ENCODE measurements at places on chromosomes 12 and 14.
A peak's percentile ranks its signal among the peaks of the same experiment; 100 is the strongest.

DNA sequence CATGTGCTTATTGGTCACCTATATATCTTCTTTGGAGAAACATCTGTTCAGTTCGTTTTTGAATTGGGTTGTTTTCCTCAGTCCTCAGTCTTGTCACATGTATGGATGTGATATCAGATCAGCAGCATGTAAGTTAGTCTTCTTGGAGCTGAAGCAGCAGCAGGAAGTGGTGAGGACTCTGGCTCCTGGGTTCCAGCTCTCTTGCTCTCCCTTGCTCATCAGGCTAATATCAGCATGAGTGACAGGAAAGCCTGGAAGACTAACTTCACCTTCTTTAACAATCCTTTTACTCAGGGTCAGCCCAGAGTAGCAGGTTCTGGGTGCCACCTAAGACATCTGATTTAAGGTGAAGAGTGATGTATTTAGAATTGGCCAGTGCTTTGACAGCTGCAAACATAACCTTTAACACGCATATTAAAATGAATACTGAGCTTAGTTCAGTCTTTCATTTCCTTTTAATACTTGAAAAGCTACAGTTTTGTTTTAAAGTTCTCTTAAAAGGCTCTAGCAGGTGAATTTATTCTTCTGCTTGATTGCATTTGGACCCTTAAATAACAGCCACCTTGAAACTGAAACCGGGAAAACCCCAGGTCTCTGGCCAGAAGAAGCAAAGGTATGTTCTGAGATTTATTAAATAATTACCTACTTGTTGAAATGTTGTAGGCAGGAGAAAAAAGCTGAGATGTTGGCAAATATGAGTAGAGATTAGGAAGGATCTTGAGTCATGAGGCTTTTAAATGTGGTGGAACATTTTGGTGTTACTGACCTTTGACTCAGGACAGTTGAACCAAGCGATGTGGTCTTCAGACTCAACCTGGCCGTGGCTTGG, 54.3 kb downstream of the DRAM1 start:
- no peak for DNase-seq

DNA sequence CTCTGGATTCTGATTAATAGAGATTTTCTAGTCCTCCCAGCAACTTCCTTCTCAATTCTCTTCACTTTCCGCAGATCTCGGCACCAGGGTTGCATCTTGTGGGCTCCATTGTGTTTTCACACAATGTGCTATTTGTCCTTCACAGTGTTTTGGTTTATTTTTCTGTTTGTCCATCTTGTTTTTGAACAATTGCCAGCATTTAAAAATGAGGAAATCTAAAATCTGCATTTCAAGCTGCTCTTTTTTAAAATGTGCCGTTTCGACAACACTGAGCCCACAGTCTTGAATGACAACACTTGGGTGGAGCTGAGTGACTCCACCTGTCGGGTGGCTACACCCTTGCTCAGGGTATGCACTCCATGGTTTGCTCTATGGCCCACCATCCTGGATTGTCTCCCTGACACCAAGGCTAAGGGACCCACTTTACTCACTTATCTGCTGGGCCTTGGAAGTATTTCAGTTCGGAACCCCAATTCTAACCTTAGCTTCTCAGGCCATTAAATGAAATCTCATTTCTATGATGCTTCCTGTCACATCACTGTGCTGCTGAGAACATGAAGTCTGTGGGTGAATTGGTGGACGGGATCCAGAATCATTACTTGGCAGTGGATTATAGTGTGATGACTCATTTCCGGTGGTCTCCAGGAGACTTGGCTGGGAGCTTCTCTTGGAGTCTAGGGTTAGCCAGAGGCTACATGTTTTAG, 3.4 kb upstream of the MYRFL start:
- DNase-seq, result peak; percentile 65

DNA sequence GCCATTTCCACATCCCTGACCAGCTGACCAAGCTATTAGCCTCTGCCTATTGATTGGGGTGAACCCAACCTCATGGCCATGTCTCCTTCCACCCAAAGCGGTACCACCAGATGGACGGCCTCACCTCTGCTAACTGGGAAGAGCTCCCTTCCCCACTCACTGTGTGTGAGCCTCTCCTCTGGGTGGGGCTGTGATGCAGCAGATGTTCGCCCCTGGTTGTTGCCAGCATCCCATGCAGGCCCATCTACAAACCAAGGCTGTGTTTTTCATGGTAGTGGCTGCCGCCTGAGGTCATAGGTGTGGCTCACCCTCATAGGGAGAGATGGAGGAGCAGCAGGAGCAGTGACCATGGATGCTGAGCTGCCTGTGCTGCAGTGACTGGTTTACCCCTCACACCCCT, 47.6 kb upstream of the RD3L start:
- no peak for DNase-seq

DNA sequence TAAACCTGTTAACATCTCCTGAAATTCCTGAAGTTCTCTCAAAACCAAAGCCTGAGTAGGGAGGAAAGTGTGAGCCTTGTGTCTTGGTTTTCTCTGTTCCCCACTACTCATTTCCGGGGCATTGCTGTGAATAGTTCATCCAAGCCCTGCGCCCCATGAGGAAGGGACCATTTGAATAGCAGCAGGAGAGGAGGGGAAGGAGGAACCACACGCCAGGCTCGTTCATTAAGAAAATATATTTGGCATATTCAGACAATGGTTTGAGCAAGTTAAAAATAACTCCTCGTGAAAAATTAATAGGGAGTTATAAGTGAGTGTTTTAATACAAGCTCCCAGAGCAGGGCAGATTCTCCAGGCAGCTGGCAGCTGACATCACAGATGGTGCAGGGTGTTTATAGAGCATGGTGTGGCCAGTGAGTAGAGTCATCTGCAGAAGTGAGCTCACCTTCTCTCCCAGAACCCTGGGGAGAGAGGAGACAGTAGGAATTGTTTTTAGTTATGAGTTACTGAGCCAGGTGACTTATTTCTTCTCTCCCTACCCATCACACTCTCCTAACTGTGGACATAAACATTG, 29.5 kb upstream of the CISTR start:
- no peak for DNase-seq

DNA sequence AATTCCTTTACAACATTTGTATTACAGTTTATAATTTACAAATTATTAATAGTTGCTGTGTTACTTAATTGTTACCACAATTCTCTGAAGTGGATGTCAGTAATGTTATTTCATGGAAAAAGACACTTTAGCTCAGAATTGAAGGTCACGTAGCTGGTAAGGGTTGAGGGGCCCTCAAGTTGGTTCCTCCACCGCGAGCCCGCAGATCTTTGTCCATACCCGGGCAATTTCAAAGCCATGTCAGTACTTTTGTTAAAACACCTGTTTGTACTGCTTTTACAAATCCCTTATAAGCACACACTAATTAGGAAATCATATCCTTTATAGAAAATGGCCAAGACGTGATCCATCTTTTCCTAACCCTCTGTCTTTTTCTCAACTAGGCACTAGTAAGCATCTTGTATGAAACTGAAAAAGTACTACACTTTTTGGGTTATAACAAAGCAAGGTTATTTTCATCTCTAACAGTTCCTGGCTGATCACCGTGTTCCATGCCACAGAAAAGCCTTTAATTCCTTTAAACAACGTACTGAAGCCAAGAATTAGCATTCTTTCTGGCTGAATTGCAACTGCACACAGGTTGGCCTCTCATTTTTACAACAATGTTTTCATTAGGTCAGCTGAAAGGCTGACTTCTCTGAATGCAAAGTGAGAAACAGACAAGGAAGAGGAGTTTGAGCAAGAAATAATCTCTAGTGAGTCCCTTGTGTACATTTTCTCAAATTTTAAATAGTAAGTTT, 76.1 kb downstream of the CNTN1 start:
- DNase-seq, result no peak

DNA sequence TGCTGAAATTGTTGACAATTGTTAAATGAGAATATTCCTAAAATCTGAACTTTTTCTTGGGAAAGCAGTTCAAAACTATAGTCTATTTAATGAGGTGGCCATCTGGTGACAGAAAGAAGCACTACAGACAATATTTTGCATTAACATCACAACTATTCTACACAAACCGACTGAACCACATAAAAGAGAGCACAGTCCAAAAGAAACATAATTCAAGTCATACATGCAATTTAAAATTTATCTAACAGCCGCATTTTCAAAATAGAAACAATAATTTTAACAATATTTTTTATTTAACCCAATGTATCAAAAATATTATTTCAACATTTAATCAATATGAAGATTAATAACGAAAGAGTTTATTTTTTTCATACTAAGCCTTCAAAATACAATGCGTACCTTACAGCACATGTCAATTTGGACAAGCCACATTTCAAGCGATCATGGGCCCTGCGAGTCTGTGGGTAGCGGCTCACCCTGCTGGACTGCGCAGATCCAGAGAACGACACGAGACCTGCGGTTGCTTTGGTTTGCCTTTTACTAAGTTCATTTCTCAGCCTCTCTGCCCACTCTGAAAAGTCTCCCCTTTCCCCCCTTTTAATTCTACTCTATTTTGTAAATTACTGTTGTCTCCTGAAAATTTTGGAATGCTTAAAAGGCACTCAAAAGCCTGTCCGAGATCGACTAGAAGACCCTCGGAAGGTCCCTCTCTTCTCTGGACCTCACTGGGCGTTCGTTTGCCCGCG, 947 bp upstream of the LRRC9 start:
- DNase-seq, result peak; percentile 36

DNA sequence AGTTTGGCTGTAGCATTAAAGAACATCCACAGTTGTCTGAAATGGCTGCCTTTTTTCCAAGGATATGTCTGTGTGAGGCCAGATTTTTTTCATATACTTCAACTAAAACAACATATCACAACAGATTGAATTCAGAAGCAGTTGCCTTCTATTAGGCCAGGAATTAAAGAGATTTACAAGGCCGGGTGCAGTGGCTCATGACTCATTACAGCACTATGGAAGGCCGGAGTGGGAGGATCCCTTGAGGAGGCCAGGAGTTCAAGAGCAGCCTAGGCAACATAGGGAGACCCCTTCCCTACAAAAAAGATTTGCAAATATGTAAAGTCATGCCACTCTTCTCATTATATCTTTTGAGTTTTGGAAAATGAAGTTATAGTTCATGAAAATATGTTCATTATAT, 108.6 kb downstream of the KTN1 start:
- DNase-seq, result peak; percentile 38

DNA sequence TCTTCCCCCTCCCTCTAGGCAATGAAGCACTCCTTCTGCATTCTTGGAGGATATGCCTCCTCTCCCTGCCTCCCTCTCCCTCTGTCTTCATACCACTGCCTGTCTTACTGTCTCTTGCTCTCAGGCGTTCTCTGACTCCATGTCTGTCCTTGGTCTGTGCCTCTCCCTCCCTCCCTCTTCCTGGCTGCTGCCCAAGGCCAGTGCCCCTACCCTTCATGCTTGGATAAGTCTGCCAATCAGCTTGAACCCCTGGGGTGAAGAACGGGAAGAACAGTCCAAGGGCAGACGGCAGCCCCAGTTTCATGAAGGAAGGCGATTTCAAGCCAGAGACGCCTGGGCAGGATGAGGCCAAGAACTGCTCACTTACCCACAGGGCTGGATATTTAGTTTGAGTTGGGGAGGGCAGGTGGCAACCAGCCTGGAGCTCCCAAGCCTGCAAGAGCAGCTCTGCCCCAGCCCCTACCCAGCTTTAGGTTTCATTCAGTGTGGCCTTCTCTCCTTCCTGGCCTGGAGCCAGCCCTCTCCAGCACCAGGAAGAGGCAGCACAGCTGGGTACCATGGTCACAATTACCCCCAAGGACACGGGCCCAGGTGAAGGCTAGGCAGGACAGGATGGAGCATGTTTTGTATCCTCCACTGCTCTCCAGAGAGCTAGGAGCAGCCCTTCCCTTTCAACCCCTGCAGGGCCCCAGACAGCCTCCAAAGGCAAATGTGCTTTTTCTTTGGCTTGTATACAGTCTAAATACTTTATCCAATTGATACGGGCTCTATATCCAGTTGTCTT, 35.8 kb upstream of the LTBP2 start:
- peak; percentile 34 for DNase-seq

GRCh38 chr14:59246566-59246965, 58.1 kb downstream of the DAAM1 start:
- DNase-seq, result no peak

DNA sequence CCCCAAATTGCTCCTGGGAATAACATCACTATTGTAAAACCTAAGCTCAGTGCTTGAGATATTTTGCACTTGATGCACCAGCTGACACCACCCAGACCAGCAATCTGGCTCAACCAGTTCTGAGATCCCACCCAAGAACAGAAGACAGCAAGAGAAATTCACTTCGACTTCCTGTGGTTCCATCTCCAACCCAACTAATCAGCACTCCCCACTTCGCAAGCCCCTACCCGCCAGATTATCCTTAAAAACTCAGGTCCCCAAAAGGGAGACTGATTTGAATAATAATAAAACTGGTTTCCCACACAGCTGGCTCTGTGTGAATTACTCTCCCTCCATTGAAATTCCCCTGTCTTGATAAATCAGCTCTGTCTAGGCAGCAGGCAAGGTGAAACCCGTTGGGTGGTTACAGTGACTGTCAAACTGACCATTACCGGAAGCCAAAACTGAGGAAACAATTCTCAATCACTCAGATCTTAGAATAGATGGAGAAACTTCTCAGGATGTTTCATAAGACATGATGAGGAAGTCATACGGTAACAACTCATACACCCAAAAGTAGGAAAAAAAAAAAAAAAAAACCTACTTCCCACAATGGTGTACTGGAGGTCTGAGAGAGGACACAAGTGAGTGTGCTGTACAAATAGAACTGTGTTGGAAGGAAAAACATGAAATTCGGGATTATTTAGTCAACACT, 92.4 kb downstream of the TMTC1 start:
- DNase-seq, result no peak

DNA sequence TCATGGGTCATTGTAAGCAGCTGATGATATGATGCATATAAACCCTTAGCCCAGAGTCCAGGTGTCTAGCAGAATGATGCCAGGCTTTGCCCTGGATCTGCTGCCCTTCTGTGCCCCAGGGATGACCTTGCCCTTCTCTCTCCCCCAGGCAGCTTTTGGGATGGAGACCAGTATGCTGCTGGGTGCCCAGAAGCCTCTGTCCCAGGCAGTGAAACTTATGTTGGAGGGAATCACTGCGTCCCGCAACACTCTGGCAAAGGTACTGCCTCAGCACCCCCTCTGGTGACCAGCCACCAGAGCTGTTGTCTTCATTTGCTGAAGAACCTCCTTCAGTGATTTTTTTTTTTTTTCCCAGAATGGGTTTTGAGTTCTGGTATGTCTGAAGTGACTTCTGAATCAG, 23.3 kb downstream of the CYP46A1 start:
- DNase-seq, result no peak

- peak; percentile 65 for DNase-seq
These were observed 10.4 kb downstream of the OTUB2 start for GRCh38 chr14:94036313-94037167.

DNA sequence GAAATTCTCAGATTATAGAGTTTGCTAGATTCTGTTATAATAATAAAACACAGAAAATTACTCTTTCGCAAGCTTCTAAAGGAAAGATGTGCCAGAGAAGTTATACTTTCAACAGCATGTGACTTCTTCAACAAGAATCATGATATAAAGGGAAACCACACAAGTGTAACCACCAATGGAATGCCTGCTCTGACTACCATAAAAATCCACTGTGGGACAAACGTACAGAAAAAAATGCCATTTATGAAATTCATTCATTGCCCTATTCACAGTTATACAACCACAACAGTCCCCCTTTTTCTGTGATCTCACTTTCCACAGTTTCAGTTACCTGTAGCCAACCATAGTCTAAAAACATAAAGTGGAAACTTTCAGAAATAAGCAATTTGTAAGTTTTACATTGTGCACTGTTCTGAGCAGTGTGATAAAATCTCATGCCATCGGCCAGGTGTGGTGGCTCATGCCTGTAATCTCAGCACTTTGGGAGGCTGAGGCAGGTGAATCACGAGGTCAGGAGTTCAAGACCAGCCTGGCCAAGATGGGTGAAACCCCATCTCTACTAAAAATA, 3.2 kb downstream of the CATSPERB start:
- no peak for DNase-seq
